CD8-positive, alpha-beta T cell (primary cell): ENCODE measurements at places on chromosomes 7 and 10. TPM values are rescaled to one million over a fixed set of nuclear protein-coding genes. Genes with fewer than 3 reads are reported as not detected.

- no peak for DNase-seq
Measured at GRCh38 chr7:26668821-26669220, 195.6 kb downstream of the SKAP2 start.

DNA sequence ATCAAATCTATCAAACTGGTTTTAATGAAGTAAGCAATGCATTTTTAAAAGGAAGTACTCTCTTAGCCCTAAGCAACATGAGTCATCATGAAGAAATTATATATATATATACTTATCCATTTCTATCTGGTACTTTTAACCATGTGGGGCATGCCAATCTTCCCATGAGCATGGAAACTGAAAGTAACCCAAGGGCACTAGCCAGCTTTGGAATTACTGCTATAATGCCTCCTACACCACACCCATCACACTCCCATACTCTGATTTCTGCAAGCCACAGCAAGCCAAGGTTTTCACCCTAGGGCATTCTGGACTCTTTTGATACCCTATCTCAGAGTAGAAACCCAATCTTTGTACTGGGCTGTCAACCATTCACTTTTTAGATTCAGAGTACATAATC lies 204.6 kb downstream of the IMMP2L start:
- no peak for DNase-seq

DNA sequence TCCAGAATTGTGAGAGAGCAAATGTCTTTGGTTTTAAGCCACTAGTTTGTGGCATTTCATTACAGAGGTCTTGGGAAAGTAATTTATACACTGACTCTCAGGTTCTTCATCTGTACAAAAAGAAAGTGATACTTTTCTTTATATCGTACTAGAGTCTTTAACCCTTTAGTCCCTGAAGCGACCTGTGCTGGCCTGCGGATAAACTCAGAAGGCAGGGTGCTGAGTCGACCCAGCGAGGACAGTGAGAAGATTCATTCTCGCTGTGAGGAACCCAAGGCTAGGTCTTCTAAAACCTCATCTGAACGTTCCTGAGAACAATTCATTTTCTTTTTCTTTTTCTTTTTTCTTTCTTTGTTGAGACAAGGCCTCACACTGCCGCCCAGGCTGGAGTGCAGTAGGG lies 514.2 kb upstream of the MGMT start:
- no peak for DNase-seq

GRCh38 chr10:69974551-69975155 lies 78.0 kb upstream of the MACROH2A2 start:
- DNase-seq = no peak

Gene ARHGAP19
- 6.4 TPM for total RNA-seq

- no peak for DNase-seq
Measured at GRCh38 chr10:34667177-34667576, 147.9 kb downstream of the PARD3 start.

DNA sequence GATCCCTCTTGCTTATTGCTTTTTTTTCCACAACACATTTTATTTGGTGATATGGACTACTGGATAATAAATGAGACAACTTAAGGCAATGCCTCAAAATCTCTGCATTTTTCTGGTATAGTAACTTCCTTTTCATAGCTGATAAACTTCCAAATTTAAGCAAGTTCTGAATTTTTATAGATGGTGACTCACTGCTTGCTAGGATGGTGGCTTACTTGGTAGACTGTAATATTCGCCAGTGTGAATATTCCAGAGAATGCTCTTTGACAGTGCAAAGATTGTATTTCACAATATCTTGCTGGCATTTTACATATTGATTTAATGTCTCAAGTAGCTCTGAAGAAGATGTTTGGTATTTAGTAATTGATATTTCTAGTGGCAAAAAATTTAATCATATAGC lies 472.4 kb downstream of the TFEC start:
- no peak for DNase-seq

DNA sequence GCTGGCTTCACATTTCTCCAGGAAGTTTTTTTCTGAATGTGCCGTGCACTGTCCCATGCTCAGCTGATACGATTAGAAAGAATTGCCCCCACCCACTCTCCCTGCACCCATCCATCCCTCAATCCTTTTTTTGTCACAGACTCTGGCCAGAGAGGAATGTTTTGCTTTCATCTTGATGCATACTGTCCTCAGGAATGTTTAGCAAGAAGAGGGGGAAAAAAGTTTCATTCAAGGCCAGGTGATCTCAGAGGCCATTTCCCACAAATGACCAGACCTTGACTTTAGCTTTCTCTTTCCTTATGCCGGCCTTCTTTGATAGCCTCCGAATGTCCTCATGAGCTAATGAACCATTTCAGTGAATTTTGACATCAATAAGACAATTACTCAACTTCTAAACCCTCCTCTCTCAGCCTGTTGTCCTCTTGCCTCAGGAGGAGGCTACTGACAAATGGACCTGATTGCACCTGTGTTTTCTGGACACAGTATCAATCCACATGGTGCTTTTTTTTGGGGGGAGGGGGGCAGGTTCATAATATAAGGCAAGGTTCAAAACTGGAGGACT lies 105.0 kb upstream of the KLF6 start:
- no peak for DNase-seq

Gene EFCAB10
- total RNA-seq = not detected

DNA sequence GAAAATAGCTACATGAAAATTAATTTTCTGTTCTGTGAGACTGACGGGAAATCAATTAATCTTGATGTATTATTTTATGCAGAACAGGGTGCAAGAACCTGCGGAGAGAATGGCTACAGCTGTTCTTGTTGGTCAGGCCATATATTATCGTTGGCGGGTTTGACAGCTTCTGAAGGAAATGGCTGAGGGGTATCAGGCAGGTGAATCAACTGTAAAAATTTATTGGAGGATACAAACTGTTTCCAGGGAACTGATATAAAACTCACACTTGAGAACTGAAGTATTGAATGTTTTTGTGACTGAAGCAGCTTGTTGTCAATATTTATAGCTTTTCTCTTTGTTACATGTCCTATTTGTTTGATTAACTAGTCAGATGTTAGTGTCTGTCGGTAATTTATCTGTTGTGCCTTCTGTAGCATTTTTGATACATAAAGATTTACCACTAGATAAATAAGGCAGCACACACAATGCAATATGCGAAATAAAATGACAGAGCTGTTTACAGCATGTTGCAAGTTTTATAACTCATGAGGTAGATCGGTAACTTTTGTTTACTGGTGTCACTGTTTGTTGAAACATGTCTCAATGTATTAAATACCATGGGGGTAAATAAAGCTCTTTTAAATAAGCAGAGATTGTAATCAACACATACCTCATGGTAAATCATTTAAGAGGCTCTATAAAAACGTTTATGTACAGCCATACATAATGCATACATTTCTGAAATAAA lies 308.2 kb downstream of the LRMDA start:
- no peak for DNase-seq

Gene PTPRZ1
- total RNA-seq = not detected

Gene PDZD7
- 0.95 TPM for total RNA-seq

DNA sequence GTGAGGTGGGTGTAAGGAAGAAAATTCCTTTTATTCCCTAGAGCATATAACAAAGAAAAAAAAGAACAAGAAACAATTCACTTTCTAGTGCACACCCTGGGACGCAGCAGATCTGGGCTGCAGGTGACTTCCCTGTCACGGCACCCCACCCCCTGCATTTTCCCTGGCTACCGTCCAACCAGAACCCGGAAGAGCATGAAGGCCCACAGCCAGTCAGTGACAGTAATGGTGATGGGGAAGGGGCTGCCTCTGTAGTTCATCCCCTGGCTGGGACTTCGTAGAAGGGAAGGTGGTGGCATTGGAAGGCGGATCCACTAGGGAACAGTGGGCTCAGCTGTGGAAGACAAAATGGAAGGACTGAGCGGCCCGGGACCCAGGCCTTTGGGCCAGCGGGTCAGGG lies 236.7 kb downstream of the BUB3 start:
- no peak for DNase-seq

DNA sequence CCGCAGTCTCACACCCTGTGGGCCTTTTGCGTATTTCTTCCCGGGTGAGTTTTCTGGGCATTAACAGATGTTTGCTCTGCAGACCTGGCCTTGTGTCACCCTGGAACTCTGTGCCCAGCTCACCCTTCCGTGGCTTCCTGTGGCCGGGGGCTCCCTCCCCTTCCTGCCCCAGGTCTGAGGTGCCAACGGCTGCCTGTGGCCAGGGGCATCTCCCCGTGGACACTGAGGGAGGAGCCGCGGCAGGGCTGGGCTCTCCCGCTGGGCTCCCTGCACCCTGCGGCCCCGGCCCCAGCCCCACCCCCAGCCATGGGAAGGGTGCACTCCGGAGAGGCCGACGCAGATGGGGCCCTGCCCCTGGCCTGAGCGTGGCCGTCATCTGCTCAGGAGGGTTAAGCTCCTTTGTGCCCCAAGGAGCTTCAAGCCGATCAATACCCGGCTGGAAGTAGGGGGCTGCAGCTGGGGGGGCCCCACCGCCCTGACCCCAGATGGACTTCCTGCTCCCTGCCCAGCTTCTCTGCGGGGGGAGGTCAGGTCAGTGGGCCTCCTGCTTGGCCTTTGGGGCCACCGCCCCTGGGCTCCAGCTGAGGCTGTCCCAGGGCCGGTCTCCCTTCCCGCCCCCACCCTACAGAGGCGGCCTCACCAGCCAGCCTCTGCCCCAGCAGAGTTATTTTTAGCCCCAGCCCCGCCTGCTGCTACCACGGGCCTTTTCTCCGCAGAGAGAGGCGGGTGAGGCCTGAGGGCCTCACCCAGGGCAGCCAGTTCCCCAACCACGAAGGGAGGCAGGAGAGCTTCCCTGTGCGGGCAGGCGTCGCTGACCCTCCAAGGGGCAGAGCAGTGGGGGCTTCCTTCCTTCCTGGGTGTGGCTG lies 24.2 kb downstream of the PWWP2B start:
- DNase-seq = no peak

GRCh38 chr10:115117301-115117700 lies 24.1 kb downstream of the ATRNL1 start:
- DNase-seq = no peak

DNA sequence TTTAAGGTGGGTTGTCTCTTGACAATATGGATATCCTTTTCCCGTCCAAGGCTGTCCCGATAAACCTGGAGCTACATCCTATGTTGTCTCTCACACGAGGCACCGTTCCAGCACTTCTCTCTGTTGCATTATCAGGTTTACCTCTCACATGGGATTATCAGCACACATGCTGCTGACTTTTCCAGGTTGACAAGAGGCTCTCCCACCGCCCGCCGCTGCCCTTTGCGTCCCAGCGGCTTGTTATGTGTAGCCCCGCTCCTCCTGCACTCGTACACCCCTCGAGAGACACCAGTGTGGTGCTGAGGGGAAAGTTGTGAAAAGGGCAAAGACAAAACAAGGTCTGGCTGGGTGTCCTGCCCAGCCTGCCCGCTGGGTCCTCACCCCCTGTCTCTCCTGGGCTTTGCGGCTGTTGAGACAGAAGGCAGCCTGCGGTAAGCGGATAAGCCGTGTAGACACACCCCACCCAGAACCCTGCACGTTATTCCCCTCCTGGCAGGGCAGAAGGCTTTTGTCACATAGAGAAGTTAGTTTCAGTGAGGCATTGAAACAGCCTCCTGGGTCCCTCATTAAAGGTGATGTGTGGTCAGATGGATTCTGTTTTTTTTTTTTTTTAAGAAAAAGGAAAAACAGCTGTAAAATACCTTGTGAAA lies 38.7 kb downstream of the UBE3C start:
- no peak for DNase-seq

- DNase-seq = no peak
Measured at GRCh38 chr7:47690902-47691558, 109.1 kb upstream of the TNS3 start.

DNA sequence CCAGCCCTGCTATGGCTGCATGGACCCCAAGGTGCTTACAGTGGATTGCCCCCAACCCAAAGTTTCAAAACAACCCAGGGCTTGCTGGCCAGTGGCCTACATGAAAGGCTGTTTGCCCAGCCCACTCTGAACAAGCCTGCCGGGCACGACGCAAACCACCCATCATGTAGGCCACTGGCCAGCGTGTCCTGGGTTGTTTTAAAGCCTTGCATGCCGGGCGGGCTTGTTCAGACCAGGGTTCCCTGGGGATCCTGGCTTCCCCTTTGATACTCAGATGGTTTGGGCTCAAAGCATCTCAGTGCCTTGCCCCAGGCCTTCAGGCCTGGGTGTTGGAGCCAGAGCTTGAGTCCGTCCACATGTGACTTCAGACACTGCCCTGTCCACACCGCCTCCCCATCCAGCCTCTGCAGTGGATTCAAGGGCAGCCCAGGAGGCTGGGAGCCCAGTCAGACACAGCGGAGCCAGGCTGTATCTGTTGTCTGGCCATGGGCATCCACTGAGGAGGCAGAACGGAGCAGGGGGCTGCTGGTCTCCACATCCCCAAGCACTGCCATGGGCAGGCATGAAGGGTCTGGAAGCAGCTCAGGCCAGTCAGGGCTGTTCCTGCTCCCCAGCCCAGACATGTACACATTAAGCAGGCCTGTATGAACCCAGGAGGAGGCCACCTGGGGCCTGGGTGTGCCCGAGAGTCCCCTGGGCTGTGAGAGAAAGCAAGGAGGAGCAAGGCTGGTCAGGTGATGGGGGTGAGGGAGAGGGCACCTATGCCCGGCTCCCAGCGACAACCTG lies 4.0 kb upstream of the ADIRF start:
- no peak for DNase-seq

Gene APBB1IP
- total RNA-seq = 36.4 TPM

Gene TCF7L2
- 8.6 TPM for total RNA-seq

DNA sequence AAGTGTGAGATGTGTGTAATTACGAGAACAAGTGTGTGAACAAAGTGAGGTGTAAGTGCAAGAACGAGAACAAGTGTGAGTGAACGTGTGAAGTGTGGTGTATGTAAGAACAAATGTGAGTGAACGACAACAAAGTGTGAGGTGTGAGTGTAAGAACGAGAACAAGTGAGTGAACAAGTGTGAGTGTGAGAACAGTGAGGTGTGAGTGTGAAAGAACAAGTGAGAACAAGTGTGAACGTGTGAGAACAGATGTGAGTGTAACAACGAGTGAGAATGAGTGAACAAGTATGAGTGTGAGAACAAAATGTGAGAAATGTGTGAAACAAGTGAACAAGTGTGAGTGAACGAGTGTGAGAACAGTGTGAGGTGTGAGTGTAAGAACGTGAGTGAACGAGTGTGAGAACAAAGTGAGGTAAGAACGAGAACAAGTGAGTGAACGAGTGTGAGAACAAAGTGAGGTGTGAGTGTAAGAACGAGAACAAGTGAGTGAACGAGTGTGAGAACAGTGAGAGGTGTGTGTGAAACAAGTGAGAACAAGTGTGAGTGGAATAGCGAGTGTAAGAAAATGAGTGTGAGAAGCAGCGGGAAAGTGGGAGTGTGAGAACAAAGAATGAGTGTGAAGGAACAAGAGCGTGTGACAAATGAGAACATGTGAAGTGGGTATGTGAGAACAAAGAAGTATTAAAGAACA lies 47.2 kb downstream of the ESYT2 start:
- no peak for DNase-seq
